ENCODE measurements at places on chromosomes 4 and X. TPM values are rescaled to one million over a fixed set of nuclear protein-coding genes. Genes with fewer than 3 reads are reported as not detected.

The ZFP42 gene
- not detected for total RNA-seq

The PDGFRA gene
- 69.5 TPM for total RNA-seq

The CSAG3 gene
- not detected for total RNA-seq

The EPGN gene
- 2.5 TPM for total RNA-seq

The ZNF330 gene
- 43.7 TPM for total RNA-seq

The OTUD6A gene
- total RNA-seq, result not detected

DNA sequence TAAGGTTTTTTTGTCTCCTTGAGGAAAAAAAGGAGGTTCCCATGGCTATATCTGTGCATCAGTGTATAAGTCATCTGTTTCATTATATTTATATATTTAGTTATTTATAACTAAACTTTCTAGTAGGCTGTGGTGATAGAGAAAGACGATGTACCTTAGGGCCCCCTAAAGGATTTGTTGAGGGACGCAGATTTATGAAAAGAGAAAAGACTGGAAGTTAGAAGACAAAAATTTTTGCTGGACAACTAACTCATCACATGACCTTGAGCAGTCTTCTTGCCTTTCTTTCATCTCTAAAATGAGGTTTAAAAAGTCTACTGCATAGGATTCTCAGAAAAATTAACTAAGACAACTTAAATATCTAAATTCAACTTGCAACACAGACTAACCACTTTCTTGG, 6.1 kb downstream of the GASK1B start:
- no peak for DNase-seq

- no peak for DNase-seq
These were observed 410.9 kb downstream of the PCDH10 start for GRCh38 chr4:133559987-133560386.

DNA sequence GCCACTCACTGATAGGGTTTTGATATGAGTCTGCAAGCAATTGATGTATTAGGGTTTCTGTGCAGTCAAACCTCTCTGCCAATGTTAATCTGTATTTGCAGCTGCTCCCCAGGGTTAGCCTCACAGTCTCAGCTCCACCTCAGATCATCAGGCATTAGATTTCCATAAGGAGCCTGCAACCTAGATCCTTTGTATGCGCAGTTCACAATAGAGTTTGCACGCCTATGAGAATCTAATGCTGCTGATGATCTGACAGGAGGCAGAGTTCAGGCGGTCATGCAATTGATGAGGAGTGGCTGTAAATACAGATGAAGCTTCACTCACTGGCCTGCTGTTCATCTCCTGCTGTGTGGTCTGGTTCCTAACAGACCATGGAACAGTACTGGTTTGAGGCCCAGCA, 280.6 kb downstream of the PAPSS1 start:
- DNase-seq, result no peak

GRCh38 chrX:44152852-44153251, 179.7 kb upstream of the NDP start:
- no peak for DNase-seq

- DNase-seq, result no peak
These were observed 35.0 kb upstream of the CCKAR start for GRCh38 chr4:26525136-26525770.

GRCh38 chrX:43508694-43509093, 147.4 kb upstream of the MAOA start:
- no peak for DNase-seq
